ENCODE measurements at places on chromosomes 16 and 17.

- DNase-seq = no peak
Measured at GRCh38 chr17:41782142-41782541, 4.4 kb downstream of the JUP start.

GRCh38 chr16:65769055-65769465, 597.4 kb upstream of the CDH5 start:
- DNase-seq = no peak

GRCh38 chr17:64252831-64253230, 10.2 kb downstream of the TEX2 start:
- no peak for DNase-seq

DNA sequence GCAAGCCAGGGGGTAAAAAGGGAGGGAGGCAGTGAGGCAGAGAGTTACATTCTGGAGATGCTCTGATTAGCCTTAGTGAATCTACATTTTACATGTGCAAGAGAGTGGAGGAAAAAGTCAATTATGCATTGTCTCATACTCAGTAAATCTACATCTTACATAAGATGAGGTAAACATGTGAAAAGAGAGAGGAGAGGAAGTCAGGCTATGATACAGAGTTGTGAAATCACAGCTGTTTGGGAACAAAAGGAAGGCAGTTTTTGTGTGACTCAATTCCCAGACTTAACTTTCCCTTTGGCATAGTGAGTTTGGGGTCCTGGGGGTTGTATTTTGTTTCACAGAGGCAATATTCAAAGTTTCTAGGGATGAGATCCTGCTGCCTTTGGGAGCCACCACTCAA, 67.8 kb downstream of the GP2 start:
- DNase-seq = no peak

- no peak for DNase-seq
Measured at GRCh38 chr17:74852237-74853047, 7.2 kb downstream of the GRIN2C start.

DNA sequence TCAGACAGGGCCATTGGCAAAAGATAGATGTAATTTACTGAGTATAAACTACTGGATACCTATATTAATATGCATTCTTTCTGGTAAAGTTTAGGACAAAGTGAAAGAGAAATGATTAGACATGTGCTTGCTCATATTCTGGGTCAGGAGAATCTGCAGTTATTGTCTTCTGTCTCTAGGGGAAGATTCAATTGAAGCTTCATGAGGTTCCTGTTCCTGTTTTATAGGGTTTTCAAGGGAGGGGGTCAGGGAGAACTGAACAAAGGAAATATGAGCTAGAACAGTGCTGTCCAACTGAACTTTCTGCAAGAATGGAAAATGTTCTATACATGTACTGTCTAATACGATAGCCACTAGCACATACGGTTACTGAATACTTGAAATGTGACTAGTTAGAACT, 59.3 kb upstream of the CORO6 start:
- DNase-seq = no peak

DNA sequence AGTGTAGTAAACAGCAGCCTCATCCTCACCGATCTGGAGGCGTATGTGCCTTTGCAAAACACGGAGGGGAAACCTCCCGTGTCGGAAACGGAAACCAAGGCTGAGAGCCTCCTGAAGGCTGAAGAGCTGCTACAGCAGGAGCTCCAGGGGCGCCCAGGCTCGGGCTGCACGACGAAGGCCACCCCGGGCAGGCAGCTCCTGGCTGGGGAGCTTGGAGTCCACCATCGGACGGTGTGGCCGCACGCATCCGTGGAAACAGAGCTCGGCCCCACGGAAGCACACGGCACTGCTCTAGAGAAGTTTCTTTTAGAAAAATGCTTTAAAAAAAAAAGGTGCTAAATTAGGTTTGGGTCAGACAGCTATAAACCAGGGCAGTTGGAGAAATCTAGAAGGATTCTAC, 71.5 kb downstream of the ZNF778 start:
- DNase-seq = no peak

- DNase-seq = no peak
Measured at GRCh38 chr16:79411357-79411756, 189.2 kb downstream of the MAF start.
